Right ventricle myocardium inferior (tissue), 1 donor: ENCODE measurements at places on chromosomes 2 and 18. TPM values are rescaled to one million over a fixed set of nuclear protein-coding genes. Genes with fewer than 3 reads are reported as not detected.
A peak's percentile ranks its signal among the peaks of the same experiment; 100 is the strongest.

Gene FANCL
- total RNA-seq = 10.4 TPM

Gene NEB
- 0.87 TPM for total RNA-seq

Gene EGR4
- not detected for total RNA-seq

Gene POTEC
- not detected for total RNA-seq

Gene SCN9A
- total RNA-seq = 1.8 TPM

Gene ABCB11
- 0.32 TPM for total RNA-seq

Gene CTNNA2
- total RNA-seq = not detected

Gene LOXHD1
- 0.35 TPM for total RNA-seq

Gene IL37
- total RNA-seq = not detected

Gene CCDC148
- total RNA-seq = 0.78 TPM

Gene RAPGEF4
- total RNA-seq = 9.0 TPM

Gene C1GALT1C1L
- 0.62 TPM for total RNA-seq

Gene TSHZ1
- total RNA-seq = 23.1 TPM

Gene ELOA2
- total RNA-seq = not detected

DNA sequence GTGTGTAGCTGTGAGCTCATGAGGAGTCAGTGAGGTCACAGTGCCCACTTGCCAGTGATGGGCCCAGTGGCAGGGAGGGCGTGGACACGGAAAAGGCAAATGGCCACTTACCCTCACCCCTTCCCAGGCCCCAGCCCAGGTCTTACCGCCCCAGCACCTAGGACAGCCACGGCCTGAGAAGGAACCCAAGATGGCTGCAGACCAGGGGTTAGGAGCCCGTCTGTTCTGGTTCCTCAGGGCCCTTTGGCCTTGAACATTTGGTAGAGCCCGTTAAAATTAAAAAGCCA is 74.1 kb downstream of the EMX1 start:
- DNase-seq = no peak

GRCh38 chr2:72138921-72139381 is 8.7 kb downstream of the CYP26B1 start:
- no peak for DNase-seq

- no peak for DNase-seq
These were observed 89.9 kb downstream of the DCDC2C start for GRCh38 chr2:3793249-3793648.

DNA sequence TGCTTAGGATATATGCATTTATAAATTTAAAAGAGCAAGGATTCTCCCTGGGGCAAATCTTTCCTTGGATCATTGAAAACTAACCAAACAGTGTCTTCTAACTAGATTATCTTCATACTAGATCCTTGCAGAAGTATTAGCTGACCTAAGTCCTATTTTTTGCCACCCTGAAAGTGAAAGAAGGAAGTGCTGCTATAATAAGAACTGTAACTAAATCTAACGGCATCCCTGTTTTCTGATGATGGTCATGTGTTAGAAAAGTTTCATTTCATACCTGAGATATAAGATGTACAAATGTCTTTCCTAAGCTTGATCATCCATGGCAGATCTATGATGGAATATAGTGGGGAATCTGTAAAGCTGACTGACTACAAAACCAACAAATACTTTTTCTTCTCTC is 102.7 kb downstream of the MAP2 start:
- no peak for DNase-seq

DNA sequence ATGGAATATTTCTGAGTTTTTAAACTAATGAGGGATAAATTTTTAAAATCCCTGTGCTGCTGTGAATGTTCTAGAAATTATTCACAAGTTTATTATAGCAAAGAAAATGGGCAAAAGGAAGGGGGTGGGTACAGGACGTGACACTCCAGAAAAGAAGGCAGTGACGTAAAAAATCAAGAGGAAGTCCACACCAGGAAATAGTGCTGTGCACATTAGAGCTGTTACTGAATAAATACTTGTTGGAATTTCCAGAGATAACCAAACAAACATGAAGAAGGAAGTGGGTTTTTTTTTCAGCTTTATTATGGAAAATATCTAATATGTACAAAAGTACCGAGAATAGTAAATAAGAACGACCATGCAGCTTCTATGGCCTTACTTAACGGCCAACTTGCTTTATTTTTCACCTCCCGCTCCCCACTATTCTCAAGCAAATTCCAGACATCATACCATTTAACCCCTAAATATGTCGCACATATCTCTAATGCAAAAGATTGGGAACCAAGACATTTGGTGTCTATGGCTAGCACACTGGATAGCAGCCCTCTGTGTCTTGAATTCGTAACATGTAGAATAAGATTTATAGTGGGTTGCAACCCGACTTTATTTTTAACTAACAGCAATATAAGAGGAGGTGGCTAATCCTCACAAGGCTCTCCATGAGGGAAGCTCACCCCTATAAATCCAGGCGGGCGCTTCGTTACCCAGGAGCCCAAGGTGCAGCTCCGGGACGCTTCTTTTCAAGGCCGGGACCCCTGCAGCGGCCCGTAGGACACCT is 580 bp upstream of the NDUFV2 start:
- DNase-seq = no peak

- DNase-seq = no peak
These were observed 102.1 kb upstream of the NEDD4L start for GRCh38 chr18:57941841-57942489.

- DNase-seq = no peak
These were observed 88.5 kb upstream of the COL5A2 start for GRCh38 chr2:189267925-189268579.

GRCh38 chr2:235461763-235462414 is 32.0 kb upstream of the AGAP1 start:
- DNase-seq = no peak

DNA sequence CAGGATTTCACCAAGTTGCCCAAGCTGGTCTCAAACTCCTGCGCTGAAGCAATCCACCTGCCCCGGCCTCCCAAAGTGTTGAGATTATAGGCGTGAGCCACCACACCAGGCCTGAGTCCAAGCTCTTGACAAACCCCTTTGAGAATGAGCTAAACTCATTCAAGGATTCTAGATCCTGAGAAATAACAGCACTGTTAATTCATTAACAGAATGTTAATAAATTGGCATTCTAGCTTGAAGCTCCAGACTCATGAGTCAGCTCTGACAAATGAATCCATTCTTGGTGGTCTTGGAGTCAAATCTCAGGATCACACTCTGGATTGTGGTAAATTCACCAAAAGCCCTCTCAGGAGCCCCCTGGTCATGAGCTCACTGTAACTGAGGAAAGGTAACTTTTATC is 1.8 kb downstream of the NARS1 start:
- no peak for DNase-seq

GRCh38 chr2:128157644-128158043 is 66.6 kb downstream of the UGGT1 start:
- no peak for DNase-seq

- DNase-seq = peak; percentile 69
These were observed at the start of gene CBLN2 for GRCh38 chr18:72544092-72544886. CBLN2 (minus strand) TSS chr18:72544342; CDS start chr18:72542160, 2,182 bp downstream.

GRCh38 chr2:96495982-96496629 is 9.1 kb downstream of the NEURL3 start:
- DNase-seq = no peak

- no peak for DNase-seq
These were observed 11.6 kb downstream of the ZNF397 start for GRCh38 chr18:35252466-35252865.

GRCh38 chr2:14602309-14602708 is 30.2 kb upstream of the LRATD1 start:
- no peak for DNase-seq

DNA sequence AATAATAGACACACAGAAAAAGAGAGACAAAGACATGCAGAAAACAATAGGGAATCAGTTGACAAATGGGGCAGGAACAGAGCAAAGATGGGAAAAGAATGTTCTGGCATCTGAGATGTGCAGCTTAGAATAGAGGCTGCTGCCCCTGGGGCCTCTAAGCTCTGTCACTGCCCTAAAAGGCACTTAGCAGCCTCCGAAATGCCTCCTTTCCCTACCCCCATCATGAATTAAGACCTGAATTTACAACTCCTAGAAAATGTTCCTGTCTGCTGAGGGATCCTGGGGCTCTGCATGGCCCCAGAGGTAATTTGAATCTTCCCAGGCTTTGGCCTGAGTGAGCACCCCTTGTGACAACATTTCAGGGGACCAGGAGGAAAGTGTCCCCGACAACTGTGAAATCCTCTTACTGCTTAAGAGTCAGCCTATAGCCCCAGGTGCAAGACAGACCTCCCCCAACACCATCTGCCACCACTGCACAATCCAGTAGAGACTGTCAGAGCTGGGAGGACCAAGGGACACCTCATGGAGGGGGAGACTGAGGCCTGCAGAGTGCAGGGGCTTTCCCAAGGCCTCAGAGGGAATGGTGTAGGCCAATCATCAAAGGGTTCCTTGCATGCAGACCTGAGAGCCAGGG is 24.8 kb downstream of the MRPL35 start:
- no peak for DNase-seq

- DNase-seq = no peak
These were observed 119.3 kb upstream of the RBBP8 start for GRCh38 chr18:22813648-22814328.

- DNase-seq = peak; percentile 27
These were observed 229.7 kb downstream of the KLHL29 start for GRCh38 chr2:23614701-23615100.

- DNase-seq = no peak
These were observed 463.2 kb upstream of the ZEB2 start for GRCh38 chr2:144983107-144983506.

- no peak for DNase-seq
These were observed 65.1 kb upstream of the CTLA4 start for GRCh38 chr2:203802342-203803052.

GRCh38 chr2:99000708-99001107 is 64.7 kb upstream of the CRACDL start:
- DNase-seq = peak; percentile 51

GRCh38 chr2:117855886-117856285 is 41.4 kb downstream of the DDX18 start:
- DNase-seq = no peak

GRCh38 chr2:20578895-20579825 is 71.7 kb downstream of the HS1BP3 start:
- peak; percentile 89 for DNase-seq
